ENCODE measurements at places on chromosomes 5 and 9.

DNA sequence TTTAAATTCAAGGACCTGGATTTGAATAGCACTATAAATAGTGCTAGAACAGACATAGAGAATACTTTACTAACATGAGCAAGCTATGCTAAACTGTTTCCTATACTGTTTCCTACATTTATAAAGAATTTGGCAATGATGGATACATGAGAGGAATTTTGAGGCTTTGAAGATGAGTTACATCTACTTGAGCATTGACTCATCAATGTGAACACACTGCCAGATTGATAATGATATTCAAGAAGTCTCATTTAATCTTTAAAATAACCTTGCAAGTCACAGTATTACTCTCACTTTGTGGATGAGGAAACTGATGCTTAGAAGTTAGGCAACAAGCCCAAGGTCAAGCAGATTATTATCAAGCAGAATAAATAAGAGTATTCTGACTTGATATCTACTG lies 281.9 kb downstream of the DNAH5 start:
- no peak for DNase-seq

- no peak for DNase-seq
These were observed 23.1 kb downstream of the TICAM2 start for GRCh38 chr5:115579216-115579615.

DNA sequence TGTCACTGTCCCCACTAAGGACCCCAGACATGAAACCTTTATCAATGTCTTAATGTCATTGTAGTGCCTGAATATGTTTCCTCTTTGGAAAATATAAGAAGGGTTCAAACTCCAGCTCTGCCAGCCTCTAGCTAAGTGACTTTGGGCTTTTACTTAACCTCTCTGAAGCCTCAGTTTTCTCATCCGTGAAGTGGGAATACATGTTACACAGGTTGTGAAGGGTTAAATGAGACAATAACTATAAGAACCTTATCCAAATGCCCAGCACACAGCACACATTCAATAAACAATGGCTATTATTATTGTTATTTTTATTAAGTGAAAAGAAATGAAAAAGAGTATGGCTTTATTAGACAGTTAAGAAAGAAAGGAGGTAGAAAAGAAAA lies 15.7 kb upstream of the IGFBPL1 start:
- no peak for DNase-seq

GRCh38 chr9:111068383-111068730 lies 30.1 kb upstream of the LPAR1 start:
- no peak for DNase-seq

- DNase-seq: no peak
These were observed 61.4 kb upstream of the RANBP6 start for GRCh38 chr9:6076851-6077250.

DNA sequence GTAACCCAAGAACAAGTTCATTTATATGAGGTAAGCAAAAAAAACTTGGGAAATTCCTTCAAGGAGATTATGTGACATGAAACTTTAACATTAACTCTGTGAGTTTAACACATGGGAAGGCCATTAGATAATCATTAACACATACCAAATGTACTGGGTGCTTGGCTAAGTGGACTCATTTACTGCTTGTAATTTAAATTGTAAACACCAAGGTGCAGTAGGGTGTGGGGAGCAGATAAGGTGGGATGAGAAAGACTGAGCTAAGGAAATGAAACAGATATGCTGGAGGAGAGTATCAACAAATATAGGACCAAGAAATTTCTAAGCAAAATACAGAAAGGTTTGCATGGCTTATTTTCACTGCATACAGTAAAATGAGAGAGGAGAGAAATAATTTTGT lies 2384.8 kb upstream of the ACO1 start:
- DNase-seq: no peak

DNA sequence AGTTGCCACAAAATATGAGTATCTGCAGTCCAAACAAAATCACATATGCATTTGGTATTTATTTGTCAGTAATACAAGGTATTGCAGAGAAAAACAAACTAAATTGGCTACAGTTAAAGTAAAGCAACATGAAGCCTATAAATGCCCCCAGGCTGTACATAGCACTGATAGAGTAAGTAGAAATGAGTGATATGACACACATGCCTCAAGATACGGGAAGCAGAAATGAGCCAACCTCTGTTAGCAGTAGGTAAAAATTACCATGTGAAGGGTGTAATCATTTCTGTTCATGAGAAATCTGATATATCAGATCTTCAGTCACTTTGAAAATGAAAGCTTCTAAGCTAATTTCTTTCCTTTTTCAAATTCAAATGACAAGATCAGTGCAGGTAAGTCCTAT lies 131.1 kb downstream of the CHSY3 start:
- DNase-seq: no peak

- no peak for DNase-seq
These were observed 82.0 kb upstream of the FSTL4 start for GRCh38 chr5:133694181-133694831.

GRCh38 chr5:130893006-130893405 lies 272.1 kb downstream of the HINT1 start:
- DNase-seq: no peak

- no peak for DNase-seq
These were observed 59.4 kb upstream of the CCDC112 start for GRCh38 chr5:115355767-115356381.

DNA sequence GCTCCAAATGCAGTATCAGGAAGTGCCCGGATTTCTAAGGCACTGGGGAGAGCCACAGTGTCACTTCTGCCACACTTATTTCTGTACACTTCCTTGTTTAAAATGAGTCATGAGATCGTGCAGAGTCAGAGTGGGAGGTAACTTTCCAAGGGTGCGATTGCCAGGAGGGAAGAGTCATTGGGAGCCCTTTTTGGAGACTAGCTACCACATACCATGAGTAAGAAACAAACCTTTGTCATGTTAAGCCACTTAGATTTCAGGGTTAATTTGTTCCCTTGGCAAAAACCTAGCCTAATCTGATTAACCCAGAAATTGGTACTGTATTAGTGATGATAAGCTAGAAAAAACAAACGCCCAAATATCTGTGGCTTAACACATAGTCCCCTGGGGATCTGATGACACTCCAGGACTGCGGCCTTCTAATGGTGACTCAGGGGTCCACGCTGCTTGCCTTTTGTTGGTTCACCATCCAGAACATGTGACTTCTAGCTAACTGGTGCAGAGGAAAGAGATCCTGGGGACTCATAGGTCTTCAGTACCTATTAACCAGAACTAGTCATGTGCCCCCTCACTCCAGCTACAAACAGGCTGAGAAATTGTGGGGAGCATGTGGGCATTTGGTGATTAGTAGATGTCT lies 48.6 kb upstream of the TLE1 start:
- no peak for DNase-seq

Measured in T follicular helper cell (primary cell).